ENCODE measurements at places on chromosomes 3 and 15. TPM values are rescaled to one million over a fixed set of nuclear protein-coding genes. Genes with fewer than 3 reads are reported as not detected.

DNA sequence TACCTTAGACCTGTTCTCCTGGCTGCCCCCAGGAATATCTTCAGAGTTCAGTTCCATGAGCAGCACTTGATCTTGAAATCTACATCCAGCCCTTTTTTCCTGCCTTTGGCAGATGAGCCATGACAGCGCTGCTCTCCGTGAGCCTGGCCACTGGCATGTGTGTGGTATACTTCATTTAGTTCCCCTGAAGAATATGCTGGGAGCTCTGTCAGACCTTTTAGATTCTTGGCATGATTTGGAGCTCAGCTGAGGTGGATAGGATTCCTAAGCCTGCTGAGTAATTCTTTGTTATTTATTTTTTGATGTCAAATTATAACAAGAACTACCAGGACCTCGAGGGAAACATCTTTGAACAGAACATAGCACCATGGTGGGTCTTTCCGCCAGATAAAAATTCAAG is 121.7 kb downstream of the EDEM1 start:
- DNase-seq: no peak
- peaks cover 9% of the 10 kb centered on the region for H3K4me1 ChIP-seq
- no peak overlapping the region for H3K27ac ChIP-seq
- H3K4me3 ChIP-seq: no peak overlapping the region
- H3K36me3 ChIP-seq: no peaks in the 10 kb centered on the region

Gene CISH
- 319 TPM for total RNA-seq

DNA sequence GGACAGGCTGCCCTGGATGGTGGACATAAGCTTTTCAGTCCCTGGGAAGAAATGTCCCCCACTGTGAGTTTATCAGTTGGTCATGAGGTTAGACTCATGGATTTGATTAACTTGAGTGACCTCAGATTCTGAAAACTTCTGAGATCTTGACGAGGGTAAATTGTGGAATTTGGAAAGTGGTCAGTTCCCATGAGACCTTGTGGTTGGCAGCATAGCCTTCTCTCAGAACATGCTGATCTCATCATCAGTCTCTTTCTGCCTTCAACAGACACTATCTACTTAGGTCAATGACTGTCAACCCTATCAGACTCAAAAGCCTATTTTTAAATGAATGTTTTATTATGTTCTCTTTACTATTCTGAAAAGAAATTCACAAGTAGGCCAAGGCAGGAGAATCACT is 45.6 kb upstream of the NDUFB4 start:
- DNase-seq: no peak
- H3K27ac ChIP-seq: no peak overlapping the region
- no peaks in the 10 kb centered on the region for H3K4me1 ChIP-seq
- peaks cover 3% of the 10 kb centered on the region for H3K27me3 ChIP-seq

DNA sequence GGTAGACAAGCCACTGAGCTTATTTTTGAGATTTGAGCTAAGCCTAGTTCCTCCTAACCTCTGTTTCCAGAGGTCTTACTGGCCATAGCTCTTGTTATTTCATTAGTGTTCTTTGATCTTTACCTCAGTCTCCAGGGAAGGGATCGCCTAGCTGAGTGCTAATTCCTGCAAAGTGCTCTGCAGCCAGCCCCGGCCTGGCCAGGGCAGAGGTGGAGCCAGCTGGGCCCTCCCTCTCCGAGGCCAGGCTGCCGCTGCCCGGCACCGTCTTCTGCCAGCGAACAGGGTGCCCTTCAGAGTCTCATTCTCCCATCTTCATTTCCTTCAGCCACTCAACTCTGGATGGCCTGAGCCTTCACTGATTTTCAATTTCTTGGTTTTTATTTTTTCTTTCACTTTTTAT is 19.7 kb downstream of the FAN1 start:
- H3K36me3 ChIP-seq: peaks cover 23% of the 10 kb centered on the region
- no peak overlapping the region for H3K4me3 ChIP-seq
- no peaks in the 10 kb centered on the region for H3K4me1 ChIP-seq
- H3K27ac ChIP-seq: no peak overlapping the region
- DNase-seq: no peak

DNA sequence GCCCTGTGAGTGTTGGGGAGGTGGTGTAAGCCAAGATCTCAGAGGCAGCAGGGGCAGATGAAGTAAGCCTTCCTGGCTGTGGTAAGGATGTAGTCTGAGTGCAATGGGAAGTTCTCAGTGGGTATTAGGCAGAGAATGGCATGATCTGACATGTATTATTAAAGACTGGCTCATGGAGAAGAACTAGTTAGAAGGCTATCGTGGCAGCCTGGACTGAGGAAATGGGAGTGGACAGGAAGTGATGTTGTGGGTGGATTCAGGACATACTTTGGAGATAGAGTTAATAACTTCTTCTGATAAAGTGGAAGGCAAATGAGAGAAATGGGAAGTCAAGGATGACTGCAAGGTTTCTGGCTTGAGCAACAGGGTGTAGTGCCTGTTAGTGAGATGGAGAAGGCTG is 250.9 kb upstream of the CFAP20DC start:
- no peak overlapping the region for H3K27ac ChIP-seq
- no peak for DNase-seq
- H3K4me1 ChIP-seq: no peaks in the 10 kb centered on the region

DNA sequence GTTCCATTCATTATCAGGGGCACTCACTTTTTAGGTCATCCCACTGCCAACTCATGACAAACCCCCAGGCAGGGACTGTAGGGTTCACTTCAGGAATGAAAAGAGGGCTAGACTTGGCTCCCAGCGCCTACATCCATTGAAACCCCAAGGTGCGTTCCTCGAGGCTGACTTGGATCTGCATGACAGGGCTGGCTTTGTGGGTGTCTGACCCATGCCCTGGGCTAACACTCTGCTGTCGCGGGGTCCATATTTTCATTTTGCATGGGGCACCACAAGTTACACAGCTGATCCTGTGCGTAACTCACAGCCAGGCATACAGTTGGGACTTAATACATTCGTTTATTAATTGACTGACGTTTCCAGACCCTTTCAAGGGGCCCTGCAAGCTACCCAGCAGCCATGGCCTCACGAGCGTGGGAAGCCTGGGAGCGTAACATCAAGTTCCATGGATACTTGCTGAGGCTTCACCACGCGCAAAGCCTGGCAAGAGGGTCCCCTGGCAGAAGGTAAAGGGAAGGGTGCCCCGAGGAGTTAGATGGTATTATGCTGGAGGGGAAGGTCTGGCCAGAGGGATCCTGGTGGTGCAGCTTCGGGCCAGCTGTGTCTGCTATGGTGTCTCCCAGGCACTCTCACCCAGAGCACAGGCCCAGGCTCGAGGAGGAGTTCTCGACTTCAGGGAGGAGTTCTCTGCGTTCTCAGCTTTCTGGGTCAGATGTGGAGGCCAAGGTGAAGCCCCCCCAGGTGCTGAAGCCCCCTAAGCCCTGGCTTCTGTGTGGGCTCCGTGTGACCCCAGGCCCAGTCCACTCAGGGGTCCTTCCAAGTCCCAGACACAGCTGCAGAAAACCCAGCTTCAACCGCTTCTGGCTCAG is 85.4 kb downstream of the ADAMTS17 start:
- H3K27ac ChIP-seq: no peak overlapping the region
- no peaks in the 10 kb centered on the region for H3K27me3 ChIP-seq
- no peak for DNase-seq
- H3K4me3 ChIP-seq: no peak overlapping the region

- no peaks in the 10 kb centered on the region for H3K4me1 ChIP-seq
- H3K27ac ChIP-seq: no peak overlapping the region
These were observed 97.9 kb downstream of the NAALADL2 start for GRCh38 chr3:174957081-174957480.

DNA sequence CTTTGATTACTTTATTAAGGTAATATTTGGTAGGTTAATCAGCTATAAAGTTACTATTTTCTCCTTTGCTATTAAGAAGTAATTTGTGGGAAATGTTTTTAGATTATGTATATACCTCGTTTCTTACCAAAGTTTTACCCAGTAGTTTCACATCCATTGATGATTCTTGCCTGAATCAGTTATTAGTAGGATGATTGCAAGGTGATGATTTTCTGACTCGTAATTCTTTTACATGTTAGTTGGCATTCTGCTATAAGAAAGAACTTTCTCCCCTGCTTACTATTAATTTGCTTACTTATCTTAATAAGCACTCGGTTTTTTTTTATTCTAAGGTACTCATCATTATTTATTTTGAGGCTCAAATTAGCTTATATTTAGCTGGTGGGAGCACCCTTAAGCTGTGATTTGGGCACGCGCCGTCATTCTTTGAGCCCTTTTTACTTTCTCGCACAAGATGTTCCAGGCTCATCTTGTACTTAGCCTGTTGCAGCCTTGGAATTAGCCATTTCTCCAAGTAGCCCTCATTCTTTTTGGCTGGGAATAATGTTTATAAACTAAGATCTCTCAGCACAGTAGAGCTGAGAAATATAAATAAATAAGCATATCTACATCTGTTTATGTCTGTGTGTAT is 15.3 kb downstream of the USP3 start:
- no peak for DNase-seq
- H3K27me3 ChIP-seq: no peaks in the 10 kb centered on the region
- no peak overlapping the region for H3K27ac ChIP-seq
- no peaks in the 10 kb centered on the region for H3K36me3 ChIP-seq

GRCh38 chr3:170027233-170028102 is 10.3 kb upstream of the GPR160 start:
- no peak overlapping the region for H3K4me3 ChIP-seq
- H3K36me3 ChIP-seq: peaks cover 5% of the 10 kb centered on the region
- peaks cover 23% of the 10 kb centered on the region for H3K4me1 ChIP-seq
- DNase-seq: peak; percentile 59

DNA sequence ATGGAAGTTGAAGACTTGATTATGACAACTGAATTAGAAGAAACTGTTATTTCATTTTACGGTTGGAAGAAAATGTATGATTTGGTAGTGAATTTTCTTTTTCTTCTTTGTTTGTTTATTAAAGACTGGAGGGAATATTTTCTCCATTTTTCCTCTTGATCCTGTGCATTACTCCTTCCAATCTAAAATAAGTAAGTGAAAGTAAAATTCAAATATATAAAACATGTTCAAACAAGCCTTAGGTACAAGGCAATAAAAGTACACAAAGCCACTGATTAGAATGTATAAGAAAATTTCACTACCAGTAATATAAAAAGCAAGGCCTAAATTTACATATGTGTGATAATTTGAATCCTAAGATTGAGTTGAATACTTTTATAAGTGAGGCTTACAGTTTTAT is 181.2 kb upstream of the MME start:
- H3K4me3 ChIP-seq: no peak overlapping the region
- no peaks in the 10 kb centered on the region for H3K4me1 ChIP-seq

DNA sequence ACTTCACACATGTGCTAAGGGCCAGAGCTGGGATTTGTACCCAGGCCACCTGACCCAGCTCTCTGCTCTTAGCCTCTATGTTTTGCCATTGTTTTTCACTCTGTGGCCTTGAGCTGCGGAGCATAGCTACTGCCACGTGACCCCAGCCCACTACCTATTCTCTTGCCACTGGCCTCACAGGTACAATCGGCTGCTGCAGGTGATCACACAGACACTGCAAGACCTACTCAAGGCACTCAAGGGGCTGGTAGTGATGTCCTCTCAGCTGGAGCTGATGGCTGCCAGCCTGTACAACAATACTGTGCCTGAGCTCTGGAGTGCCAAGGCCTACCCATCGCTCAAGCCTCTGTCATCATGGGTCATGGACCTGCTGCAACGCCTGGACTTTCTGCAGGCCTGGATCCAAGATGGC is 46.2 kb downstream of the SEMA3G start:
- no peak overlapping the region for H3K4me3 ChIP-seq
- DNase-seq: no peak
- peaks cover 6% of the 10 kb centered on the region for H3K36me3 ChIP-seq

Gene P2RY13
- total RNA-seq: not detected

DNA sequence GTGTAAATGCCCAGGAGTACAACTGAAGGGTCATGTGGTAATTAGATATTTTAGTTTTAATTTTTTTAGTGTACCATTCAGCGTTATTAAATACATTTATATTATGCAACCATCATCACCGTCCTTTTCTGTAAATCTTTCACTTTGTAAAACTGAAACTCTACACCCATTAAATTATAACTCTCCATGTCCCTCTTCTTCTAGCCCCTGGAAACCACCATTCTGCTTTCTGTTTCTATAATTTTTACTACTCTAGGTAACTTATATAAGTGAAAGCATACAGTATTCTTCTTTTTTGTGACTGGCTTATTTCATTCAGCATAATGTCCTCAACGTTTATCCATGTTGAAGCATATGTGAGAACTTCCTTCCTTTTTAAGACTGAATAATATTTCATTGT is 48.1 kb downstream of the STXBP5L start:
- no peak overlapping the region for H3K4me3 ChIP-seq
- DNase-seq: no peak
- no peaks in the 10 kb centered on the region for H3K27me3 ChIP-seq
- H3K4me1 ChIP-seq: no peaks in the 10 kb centered on the region
- H3K27ac ChIP-seq: no peak overlapping the region

DNA sequence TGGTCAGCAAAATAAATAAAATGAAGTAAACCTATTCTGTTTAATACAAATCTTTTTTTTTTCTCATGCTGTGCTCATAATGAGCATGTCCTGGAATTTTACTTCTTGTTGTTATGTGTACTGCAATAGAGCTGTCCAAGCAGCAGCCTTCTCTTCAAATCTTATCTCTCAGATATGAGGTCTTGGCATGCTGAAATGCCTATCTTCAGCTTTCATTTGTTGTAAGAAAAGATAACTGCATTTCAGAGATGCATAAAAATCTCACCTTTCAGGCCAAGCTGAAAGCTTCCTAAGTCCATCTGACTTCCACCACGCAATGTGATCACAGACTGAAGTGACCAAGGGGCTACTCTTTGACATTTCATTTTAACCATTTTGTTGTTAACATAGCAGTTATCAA is 43.5 kb upstream of the LRRC3B start:
- no peak overlapping the region for H3K27ac ChIP-seq
- DNase-seq: no peak
- no peaks in the 10 kb centered on the region for H3K27me3 ChIP-seq
- no peaks in the 10 kb centered on the region for H3K4me1 ChIP-seq
- H3K36me3 ChIP-seq: no peaks in the 10 kb centered on the region

GRCh38 chr3:123296836-123297626 is 95.3 kb downstream of the SEC22A start:
- no peak overlapping the region for H3K27ac ChIP-seq
- H3K36me3 ChIP-seq: no peaks in the 10 kb centered on the region

DNA sequence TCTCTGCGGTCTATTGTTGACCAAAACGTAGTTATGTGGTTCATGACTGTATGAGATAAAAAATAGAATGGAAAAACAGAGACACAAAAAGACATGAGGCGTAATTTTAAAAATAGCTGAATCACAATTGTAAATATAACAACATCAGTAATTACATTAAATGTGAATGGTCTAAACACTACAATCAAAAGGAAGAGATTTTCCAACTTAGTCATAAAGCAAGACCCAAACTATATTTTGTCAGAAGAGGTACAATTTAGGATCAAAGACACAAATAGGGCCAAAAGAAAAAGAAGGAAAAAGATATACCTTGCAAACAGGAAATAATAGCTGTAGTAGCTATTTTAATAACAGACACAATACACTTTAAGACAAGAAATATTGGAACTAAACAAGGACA is 61.5 kb downstream of the LRRC28 start:
- H3K4me1 ChIP-seq: no peaks in the 10 kb centered on the region
- H3K27me3 ChIP-seq: no peaks in the 10 kb centered on the region
- H3K36me3 ChIP-seq: peaks cover 18% of the 10 kb centered on the region
- no peak overlapping the region for H3K27ac ChIP-seq
- H3K4me3 ChIP-seq: no peak overlapping the region
